ENCODE measurements at places on chromosomes 6 and 20.
A peak's percentile ranks its signal among the peaks of the same experiment; 100 is the strongest.

- DNase-seq = no peak
Observed at GRCh38 chr6:155366325-155366724, 52.0 kb upstream of the TFB1M start.

GRCh38 chr6:111986651-111987050, 67.3 kb upstream of the CCN6 start:
- no peak for DNase-seq

- DNase-seq = no peak
Observed at GRCh38 chr6:140538926-140539325, 1164.5 kb upstream of the CITED2 start.

DNA sequence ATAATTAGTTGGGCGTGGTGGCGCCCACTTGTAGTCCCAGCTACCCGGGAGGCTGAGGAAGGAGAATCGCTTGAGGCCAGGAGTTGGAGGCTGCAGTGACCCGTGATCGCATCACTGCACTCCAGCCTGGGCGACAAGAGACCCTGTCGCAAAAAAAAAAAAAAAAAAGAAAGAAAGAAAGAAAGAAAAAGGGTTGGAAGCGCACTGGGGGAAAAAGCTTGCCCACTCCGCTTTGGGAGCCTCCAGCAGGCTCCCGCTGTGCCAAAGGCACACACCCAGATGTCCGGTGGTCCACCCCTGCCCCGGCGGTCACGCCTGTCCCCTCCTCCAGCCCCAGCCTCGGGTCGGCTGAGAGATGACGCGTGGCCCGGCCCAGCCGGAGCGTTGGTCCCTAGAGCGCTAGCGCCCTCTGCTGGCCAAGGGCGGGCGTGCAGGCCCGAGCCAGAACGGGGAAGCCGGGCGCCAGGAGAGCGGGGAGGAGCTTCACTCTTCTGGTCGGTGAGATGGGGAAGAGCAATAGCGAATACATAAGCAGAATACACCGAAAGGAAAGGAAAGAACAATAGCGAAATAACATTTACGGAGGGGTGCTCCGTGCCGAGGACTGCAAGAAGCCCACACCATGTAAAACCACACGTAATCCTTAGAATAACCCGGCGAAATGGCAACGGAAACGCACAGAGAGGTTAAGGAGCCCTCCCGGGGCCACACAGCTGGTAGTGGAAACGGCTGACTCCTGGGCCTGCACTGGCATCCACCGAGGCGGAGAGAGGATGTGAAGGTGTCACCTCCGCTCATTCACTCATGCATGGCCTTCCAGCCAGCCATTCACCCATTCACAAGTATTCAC, 41.7 kb downstream of the UBE2V1 start:
- peak; percentile 84 for DNase-seq

- no peak for DNase-seq
Observed at GRCh38 chr6:53730767-53731166, 64.0 kb upstream of the LRRC1 start.

- DNase-seq = no peak
Observed at GRCh38 chr6:5339786-5340185, 78.5 kb downstream of the FARS2 start.

- no peak for DNase-seq
Observed at GRCh38 chr6:112253841-112254816, at the start of gene LAMA4. TSS of gene LAMA4 (minus strand) at chr6:112254567. CDS start at chr6:112254150, 417 bp downstream.

DNA sequence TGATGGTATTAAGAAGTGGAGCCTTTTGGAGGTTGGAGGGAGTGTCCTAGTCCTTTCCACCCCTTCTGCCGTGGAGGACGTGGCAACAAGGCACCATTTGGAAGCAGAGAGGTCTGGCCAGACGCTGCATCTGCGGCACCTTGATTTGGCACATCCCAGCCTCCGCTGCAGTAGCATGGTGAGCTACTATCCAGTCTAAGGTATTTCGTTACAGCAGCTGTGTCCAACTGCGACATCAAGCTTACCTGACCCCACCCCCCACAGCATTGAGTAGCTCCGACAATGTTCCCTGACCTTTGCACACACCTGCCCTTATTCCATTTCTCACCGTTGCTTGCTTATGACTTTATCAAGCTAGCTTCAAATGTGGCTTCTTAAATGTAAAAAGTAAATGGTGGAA, 29.8 kb upstream of the SYNJ2 start:
- no peak for DNase-seq

- no peak for DNase-seq
Observed at GRCh38 chr6:65790666-65791065, 83.6 kb upstream of the EYS start.

GRCh38 chr20:6008254-6008653, 45.6 kb downstream of the LRRN4 start:
- peak; percentile 50 for DNase-seq

- peak; percentile 87 for DNase-seq
Observed at GRCh38 chr6:35302604-35303241, 5.1 kb downstream of the DEF6 start.

DNA sequence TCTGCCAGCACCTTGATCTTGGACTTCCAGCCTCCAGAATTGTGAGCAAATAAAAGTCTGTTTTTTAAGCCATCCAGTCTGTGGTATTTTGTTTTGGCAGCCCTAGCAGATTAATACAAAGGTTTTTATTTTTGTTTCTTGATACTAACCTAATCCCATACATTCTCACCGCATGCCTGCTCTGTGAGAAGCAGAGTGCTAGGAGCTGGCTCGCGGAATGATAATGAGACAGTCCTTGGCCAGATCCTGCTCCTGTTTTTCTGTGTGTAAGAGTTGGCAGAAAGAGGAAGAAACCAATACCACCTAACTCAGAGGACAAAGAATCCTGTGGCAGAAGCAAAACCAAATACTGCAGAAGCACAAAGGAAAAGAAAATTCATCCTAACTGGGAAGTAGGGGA, 82.6 kb downstream of the KIF16B start:
- DNase-seq = no peak

DNA sequence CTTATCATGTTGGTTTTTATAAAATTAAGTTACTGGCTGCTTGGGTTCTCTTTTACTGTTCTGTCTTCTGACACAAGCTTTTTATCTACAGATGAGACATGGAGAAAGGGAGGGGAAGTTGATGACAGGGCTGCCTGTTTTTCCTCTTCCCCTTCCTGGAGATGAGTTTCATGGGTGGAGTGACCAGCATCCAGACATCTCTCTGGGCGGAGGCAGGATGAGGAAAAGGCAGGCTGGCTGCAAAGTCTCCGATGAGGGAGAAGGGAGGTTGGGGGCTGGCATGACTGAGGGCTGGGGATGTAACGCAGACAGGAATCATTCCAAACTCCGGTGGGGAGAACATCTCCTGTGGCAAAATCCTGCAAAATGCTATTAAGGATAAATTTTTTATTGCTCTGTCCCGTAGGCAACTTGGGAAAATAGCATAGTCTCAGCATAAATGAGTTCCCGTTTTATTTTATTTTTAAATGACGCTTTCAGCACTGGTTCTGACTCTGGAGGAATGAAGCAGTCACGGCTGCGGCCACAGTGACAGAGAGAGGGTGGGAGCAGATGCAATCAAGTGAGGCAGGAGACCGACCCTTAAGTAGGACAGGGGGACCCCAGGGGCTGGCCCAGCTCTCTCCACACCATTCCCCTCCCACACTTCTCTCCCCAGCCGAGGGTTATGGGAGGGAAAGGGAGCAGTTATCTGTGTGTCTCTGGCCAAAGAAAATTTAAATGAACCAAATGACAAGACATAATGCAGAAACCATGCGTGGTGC, 108.8 kb upstream of the PMEPA1 start:
- DNase-seq = no peak

GRCh38 chr6:160832422-160832821, 130.4 kb downstream of the PLG start:
- no peak for DNase-seq

DNA sequence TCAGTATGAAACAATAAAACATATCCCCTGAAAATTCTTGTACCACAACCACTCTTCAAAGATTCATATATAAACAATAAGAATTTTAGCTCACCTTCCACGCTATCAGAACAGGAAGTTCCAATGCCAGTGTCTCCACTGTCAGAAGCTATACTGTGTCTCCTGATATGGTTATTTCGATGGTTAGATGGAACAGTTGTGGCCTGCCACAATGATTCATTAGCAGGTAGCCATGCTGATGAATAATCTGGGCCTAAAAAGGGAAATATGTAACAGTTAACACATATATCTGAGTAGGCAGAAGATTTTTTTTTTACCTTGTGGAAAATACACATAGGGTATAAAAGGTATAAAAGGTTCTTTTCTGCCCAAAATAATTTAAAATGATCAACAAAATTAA, 19.0 kb downstream of the CEP85L start:
- no peak for DNase-seq

DNA sequence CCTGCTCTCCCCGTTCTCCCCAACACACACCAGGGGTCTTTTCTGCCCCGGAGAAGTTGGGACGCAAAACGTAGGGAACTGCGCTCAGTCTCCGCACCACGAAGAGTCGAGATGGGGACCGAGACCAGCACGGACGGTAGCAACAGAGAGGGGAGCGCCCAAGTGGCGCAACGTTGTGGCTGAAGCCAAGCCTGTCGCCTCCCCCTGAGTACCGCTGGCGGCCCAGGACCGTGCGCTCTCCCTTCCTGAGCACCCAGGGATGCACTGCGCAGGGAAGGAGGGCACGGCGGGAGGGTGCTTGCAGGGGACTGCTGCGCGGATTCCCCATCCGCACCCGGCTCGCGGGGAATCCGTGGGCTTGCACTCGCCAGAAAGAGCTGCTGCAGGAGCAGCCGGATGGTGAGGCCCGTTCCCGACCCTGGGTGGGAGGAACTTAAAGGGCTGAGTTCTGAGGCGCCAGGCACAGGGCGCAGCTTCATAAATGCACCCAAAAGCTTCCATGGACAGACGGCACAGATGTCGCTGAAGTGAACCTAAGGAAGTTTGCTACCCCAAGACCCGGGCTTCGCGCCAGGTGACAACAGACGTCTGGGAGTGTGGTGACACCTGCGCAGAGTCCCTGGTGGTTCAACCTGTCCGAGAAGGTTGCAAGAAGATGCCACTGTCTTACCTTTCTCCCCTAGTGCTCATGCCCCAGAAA, 178.7 kb downstream of the TBXT start:
- no peak for DNase-seq

DNA sequence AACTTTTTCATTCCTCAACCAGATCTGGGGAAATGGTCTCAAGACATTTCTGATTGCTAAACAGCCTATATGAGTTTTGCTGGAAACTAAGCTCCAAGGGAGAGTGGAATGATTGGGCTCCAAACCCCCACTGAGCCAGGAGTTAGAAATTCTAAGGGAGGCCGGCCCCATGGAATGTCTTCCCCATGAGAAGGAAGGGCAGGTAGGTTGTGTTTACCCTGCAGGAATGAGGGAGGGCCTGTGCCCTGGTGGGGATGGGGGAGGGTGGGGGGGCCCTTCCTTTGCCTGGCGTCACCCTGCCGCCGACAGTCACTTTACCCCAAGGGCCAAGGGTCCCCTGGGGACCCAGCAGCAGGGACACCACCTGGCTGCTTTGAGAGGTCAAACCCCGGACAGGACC, 298.9 kb downstream of the TFAP2C start:
- DNase-seq = no peak

- DNase-seq = no peak
Observed at GRCh38 chr6:13575377-13575775, 975 bp downstream of the SIRT5 start.

DNA sequence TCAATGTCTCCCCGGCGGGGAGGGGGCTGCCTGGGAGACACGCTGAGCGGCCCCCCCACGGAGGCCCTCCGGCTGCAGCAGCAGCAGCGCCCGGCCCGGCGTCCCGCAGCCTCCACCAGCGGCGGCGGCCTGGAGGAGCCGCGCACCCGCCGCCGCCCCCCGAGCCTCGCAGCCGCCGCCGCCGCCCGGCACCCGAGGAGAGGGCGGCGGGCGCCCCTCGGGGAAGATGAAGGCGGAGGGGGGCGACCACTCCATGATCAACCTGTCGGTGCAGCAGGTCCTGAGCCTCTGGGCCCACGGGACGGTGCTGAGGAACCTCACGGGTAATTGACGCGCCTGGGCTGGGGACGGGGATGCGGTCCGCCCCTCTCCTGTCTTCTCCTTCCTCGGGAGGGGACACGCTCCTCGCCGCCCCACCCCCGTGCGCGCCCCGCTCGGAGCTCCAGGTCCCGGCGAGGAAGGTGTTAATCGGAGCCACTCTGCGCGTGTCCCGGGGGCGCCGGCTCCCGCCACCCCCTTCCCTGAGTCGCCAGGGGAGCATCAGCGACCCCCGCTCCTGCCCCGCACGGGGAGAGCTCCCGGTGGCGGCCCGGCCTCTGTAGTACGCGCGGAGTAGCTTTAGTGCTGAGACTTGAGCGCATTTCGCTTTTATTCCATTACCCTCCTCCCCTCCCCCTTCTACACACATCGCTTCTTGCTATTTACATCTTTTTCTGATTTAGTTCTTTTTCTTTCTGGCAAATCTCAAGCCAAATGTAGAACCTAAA, 686 bp downstream of the TMEM170B start:
- DNase-seq = no peak

DNA sequence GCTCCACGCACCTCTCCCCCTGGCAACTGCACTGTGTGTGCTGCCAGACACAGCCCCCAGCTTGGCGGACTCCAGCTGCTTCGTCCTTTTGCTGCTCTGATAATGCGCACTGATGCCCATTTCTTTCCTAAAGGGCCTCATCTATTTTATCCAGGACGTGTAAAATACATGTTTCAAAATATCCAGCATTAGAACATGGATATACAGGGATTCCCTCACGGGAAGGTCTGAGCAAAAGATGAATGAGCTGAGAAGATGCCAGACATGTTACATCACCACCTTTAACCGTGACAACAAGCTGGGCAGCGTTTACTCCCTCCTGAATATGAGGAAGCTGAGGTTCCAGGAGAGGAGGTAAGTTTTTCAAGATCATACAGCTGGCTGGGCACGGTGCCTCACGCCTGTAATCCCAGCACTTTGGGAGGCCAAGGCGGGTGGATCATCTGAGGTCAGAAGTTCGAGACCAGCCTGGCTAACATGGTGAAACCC, 32.8 kb downstream of the TNXB start:
- DNase-seq = no peak

- DNase-seq = no peak
Observed at GRCh38 chr20:21033817-21034216, 72.3 kb downstream of the LINC00237 start.

- peak; percentile 86 for DNase-seq
Observed at GRCh38 chr6:44058617-44059358, 68.5 kb downstream of the MRPL14 start.

- no peak for DNase-seq
Observed at GRCh38 chr6:110410511-110410910, 4.9 kb downstream of the DDO start.

GRCh38 chr6:119610265-119610664, 260.7 kb upstream of the MAN1A1 start:
- no peak for DNase-seq

DNA sequence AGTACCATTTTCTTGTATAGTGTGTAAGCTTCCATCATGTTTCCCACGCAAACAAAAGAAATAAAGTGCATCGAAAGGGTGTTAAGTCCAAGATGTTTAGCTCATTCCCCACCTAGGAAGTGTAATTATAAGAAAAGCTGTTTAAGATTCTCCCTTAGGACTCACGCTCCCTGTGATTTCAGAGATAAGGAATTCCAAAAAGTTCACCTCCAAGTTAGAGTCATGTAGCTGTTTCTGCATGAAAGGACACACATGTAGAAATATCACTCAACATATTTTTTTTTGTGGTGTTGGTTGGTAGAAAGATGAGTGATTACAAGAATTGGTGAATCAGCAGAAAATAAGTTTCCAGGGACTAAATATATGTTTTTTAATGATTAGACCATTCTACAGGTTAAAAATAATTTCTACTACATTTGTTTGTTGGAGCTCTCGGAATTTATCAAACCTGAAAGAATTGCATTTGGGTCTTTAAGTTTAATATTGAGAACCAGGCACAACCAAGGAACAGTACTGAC, 10.4 kb downstream of the OPN5 start:
- no peak for DNase-seq
